Activated naive CD4-positive, alpha-beta T cell treated with anti-CD3 and anti-CD28 coated beads, Interleukin-2, amount 50 U/mL, for 72 hours (primary cell): ENCODE measurements at places on chromosomes 5 and 9. TPM values are rescaled to one million over a fixed set of nuclear protein-coding genes. Genes with fewer than 3 reads are reported as not detected.

DDX4 gene
- total RNA-seq, result not detected

NSG2 gene
- not detected for total RNA-seq

SCGB3A2 gene
- not detected for total RNA-seq

ICE1 gene
- 19.2 TPM for total RNA-seq

MELK gene
- total RNA-seq, result 55.1 TPM

FAXDC2 gene
- not detected for total RNA-seq

FAT2 gene
- not detected for total RNA-seq

HMHB1 gene
- not detected for total RNA-seq

DRD1 gene
- total RNA-seq, result not detected

PFN3 gene
- not detected for total RNA-seq

SETD9 gene
- 4.6 TPM for total RNA-seq

GCNT4 gene
- 3.3 TPM for total RNA-seq

SLC4A9 gene
- total RNA-seq, result 0.41 TPM

SV2C gene
- not detected for total RNA-seq

PCDHGA8 gene
- not detected for total RNA-seq

DEPDC1B gene
- 40.4 TPM for total RNA-seq
